ENCODE measurements at places on chromosomes 2 and 18.
A peak's percentile ranks its signal among the peaks of the same experiment; 100 is the strongest.

DNA sequence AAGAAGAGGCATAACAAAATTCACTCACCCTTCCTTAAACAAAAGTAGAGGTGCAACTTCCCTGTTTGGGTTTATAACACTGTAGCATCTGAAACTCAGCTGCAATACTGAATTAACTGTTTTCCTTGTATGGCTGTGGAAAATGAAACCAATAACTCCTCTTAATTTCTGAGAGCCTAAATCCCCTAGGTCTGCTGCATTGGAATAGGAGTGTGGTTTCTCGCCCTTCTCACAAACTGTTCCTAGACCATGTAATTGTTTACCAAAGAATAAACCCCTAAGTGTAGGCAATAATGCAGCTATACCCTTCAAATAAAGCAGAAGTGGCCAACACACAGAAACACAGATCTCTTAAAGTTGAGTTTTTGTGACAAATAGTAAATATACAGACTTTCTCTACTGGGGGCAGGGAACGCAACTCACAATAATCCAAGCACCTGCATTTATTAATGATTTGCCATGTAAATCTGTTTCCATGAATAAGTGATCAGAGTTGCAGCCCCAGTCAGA is 52.0 kb downstream of the RASGRP3 start:
- DNase-seq: no peak

- DNase-seq: no peak
Measured at GRCh38 chr18:70421471-70422390, 132.9 kb downstream of the SOCS6 start.

- no peak for DNase-seq
Measured at GRCh38 chr2:42342061-42342794, 18.8 kb downstream of the COX7A2L start.

DNA sequence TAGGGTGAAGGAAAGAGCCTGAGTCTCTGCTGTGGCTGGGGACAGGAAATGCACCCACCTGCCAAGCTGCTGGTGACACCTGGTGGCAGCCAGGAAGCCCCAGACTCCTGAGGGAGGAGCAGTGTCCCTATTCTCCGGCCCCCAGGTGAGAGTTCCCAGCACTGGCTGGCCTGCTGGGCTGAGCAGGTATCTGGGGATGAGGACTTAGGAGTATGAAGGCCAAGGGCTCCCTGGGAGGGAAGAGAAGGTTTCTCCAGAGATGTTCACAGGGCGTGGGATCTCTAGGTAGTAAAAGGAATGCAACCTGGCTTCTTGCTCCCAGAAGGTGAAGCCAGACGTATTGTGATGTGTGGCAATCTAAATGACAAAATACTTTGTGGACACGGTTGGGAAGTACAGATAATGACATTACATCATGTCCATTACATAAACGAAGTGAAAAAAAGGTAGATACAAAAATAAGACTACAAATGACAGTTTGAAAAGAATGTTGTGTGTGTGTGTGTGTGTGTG is 75.8 kb upstream of the SLC1A4 start:
- peak; percentile 66 for DNase-seq

DNA sequence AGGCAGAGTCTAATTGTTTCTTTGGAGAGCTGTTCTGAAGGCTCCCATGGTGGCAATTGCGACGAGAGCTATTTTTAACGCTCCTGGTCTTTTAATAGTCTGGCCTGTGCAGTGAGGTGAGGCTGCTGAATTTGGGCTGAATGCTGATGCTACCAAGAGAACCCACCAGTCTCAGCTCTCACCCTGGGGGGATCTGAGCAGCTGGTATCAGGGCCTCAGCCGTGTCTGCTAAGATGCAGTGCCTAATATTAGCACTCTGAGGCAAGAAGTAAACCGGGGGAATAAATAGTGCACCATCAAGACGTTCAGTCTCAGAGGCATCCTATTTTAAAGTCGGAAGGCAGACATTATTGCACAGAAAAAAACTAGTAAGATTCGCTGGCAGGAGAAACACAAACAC is 214.8 kb upstream of the PID1 start:
- DNase-seq: no peak

GRCh38 chr18:66603941-66604627 is at the start of gene CDH19:
Gene CDH19, minus strand, starts transcription at chr18:66604090. Its CDS starts 31,886 bp downstream, at chr18:66572204.
- no peak for DNase-seq

DNA sequence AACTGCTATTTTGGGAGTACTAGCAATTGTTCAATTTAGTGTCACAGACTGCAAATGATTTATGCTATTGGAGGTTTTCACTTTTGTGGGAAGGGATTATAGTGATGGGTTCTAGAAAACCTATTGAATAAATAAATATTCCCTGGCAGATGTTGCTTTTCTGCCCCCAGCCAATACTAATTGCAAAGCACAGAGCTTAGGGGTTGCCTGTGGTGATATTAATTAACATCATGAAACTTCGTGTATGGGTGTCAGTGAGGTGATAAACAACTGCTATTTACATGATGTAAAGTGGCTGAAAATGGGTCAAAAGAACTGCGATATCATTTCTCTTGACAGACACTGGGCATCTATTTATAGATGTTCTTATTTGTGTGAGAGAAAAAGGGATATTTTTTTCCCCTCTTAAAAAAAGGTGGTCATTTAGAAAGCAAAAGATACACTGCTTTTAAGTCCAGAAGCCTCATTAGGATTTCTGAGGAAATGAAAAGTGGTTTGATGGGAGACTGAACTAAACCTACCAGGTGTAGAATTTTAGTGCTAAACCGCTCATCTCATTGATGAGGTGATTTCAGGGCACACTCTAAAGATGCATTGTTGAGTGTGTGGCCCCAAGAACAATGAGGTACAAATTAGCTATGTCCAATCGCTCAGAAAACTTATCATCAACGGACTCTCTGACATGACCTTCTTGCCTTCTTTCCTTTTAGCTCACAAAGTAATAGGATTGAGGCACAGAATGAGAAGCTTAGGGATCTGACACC is 116.7 kb upstream of the CHST9 start:
- DNase-seq: no peak

DNA sequence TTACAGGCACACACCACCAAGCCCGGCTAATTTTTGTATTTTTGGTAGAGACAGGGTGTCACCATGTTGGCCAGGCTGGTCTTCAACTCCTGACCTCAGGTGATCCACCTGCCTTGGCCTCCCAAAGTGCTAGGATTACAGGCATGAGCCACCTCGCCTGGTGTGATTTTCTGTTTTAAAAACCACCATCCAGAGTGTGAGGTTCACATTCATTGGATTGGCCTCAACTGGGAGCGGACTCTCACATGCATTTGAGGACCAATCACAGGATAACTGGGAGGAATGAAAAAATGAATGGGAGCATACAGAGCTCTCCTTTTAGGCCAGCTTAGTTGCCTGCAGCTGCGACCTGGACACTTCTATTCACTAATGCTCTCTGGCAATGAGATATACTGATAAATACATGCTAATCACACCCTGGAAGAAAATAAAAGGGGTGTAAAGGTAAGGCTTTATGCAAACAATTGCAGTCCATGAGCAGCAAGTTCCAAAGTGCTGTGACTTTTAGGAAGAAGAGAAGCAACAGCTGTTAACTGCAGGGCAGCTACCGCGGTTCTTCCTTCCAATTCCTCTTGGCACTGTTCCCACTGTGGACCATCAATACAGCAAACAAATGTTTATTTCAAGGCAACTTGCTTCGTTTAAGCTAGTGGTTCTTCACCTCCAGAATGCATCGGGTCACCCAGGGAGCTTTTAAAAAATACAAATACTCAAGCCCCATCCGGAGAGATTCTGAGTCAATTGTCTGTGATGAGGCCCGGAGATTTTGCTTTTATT is 49.5 kb upstream of the FZD5 start:
- DNase-seq: peak; percentile 13
